ENCODE measurements at places on chromosomes 16 and 17.

DNA sequence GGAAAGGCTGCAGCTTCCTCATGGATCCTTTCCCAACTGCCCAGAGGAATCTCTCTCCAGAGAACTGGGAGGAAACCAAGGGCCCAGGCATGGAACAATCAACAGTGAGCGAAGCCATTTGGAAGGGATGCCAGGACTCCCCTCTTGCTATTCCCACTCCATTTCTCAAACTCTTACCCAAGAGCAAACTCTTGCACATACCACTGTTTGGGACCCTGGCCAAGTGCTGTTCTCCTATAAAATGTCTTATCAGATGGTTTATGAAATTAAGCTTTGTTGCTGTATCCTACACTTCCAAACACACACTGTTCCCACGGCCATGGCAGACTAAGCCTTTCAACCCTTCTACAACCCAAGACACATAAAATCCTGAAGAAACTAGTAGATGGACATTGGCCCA is 48.3 kb upstream of the AXIN2 start:
- DNase-seq, result no peak

DNA sequence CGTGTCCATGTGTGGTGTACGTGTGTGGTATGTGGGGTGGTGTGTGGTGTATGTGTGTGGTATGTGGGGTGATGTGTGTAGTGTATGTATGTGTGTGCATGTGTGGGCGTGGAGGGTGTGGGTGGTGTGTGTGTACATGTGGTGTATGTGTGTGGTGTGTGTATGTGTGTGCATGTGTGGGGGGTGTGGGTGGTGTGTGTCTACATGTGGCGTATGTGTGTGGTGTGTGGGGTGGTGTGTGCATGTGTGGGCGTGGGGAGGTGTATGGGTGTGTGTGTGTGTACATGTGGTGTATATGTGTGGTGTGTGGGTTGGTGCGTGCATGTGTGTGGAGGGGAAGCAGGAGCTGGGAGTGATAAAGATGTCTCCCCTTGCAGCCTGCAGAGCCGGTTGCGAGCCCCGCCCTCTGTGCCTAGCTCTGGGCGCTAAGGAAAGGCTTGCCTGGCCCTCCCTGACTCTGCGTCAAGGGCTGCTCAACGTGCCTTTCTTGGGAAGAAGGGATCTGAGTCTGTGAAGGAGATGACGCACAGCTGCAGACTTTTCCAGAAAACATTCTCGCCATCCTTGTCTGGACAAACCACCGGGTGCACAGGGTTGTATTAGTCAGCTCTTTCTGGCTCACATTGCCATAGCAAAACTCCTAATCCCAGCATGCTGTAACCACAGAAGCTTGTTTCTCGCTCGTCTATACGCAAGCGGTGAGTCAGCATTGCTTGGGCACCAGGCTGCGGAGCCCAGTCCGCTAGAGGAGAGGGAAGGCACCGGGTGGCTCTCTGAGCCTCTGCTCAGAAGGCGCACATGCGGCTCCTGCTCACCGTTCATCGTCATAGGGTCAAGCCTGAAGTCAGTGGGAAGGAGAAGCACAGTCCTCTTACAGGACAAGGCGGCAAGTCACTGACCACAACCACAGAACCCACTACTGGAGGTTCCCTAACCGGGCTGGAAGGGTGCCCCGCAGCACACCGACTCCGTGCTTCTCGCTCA is 2.0 kb upstream of the CD300H start:
- peak; percentile 60 for DNase-seq

GRCh38 chr16:27437946-27438345 is 36.0 kb downstream of the IL21R start:
- no peak for DNase-seq

DNA sequence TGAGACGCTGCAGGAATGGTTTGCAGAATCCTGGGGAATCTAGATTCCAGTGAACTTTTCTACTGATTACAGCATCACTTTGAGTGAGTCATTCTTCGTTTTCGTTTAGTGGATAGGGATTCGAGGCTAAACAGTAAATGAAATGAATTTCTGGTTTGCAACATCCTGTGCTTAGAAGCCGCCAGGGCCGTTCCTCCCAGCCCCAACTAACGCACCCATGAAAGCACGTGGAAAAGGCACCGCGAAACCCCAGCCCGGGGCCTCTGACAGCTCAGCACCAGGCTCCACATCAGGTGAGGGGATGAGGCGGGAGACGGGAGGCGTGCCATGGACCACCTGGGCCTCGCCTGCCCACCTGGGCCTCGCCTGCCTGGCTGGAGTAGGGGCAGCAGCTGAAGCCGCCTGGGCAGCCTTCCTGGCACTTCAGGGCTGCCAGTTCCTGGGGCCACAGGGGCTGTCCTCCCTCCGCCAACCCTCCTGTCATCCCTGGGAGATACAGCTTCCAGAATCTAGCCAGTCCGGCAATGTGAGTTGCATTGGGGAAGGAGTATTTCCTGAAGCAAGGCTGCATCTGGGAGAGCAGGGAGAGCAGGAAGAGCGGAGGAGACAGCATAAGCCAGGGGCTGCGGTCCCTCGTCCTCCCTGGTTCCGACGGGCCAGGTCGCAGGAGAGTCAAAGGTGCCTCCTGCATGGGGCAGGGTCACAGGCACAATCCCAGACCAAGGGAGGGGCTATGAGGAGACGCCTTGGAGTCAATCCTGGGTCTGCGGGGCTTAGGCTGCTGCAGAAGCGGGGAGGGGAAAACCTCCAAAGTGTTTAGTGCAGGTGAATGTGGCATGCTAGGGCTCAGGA is 78.4 kb downstream of the RPH3AL start:
- DNase-seq, result peak; percentile 23

DNA sequence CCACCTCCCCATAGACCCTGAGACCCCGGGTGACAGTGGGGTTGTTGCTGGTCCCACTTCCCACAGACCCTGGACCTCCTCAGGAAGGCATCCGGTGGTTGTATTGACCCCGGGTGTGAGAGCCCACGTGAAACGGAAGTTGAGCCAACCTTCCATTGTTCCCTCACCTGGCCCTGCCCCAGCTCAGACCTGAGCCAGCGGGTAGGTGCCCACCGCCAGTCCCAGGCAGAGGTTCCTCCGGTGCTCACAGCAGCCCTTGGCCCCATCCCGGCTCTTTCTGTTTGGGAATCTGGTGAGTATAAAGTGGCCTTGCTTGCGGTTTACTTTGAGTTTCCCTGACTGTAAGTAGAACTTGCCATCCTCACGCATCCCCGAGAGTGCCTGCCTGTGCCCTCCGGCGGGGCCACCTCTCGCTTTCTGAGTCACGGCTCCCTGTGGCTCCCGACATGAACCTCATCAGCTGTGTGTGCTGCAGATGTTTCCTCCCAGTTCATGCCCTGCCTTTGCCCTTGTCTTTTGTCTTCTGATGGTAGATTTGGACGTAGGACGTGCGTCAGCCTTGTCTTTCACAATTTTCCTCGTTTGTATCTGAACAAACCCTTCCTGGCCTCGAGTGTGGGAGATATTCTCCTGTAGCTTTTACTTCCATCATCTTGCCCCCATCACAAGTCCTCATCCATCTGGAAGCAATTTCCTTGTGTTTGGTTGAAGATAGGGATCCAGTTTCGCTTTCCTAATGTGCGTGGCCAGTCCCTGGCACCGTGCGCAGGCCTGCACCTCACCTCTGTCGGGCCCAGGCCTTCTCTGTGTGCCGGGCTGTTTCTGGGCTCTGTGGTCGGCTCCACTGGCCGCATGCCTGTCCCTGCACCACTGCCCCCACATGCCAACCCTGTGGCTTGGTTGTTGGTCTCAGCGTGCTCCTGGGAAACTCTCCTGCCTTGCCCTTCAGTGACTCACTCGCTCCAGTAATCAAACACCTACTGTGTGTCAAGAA is 76.0 kb downstream of the METRNL start:
- no peak for DNase-seq

GRCh38 chr16:25084797-25085196 is 26.7 kb upstream of the LCMT1 start:
- no peak for DNase-seq

DNA sequence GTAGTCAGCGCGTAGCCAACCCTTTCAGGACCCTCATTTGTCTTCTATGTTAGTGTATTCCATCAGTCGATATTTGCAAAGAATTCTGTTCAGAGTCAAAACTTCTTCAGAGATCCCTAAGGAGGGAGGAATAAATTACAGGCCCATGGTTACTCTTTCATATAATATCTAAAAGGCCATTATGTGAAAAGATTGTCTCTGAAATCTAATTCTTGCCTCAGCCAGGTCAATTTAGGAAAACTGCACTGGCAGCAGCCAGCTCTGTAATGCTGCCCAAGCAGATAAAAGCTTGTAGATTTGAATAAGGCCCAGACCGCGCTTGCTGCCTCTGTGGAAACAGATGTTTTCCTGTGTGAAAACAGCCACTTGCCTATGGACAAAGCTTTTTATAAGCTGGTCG is 379.8 kb downstream of the CNTNAP4 start:
- no peak for DNase-seq

- DNase-seq, result no peak
Measured at GRCh38 chr17:18950944-18951905, 740 bp upstream of the SLC5A10 start.

GRCh38 chr16:3028716-3029319 is 5.0 kb downstream of the THOC6 start:
- DNase-seq, result no peak

- no peak for DNase-seq
Measured at GRCh38 chr16:85785927-85786326, 13.4 kb downstream of the EMC8 start.

DNA sequence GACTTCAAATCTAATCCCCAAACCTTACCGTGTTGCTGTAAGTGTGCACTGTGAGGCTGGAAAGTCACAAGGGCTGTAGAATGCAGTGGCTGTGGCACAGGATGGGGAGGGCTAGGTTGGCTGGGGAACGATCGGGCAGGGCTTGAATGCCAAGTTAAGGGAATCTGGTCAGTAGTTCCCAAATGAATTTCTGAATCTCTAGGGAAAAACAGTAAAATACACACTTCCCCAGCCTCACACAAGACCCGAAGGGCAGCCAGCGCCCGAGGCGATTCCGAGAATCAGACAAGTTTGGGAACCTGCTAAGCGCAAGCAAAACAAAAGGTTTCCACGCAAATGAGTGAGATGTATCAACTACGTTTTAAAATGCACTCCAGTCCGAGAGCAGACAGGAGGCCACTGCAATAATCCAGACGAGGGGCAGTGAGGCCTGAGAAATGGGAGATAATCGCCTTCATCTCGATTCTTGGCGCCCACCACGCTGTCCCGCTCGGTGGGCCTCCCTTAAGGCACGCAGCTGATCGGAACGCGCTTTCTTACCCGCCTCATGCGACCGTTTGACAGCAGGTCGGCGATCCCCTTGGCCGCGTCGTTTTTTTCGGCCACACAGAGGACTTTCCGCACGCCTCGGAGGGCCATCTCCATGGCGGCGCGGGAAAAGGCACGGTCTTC is 599 bp downstream of the TOP3A start:
- DNase-seq, result no peak

DNA sequence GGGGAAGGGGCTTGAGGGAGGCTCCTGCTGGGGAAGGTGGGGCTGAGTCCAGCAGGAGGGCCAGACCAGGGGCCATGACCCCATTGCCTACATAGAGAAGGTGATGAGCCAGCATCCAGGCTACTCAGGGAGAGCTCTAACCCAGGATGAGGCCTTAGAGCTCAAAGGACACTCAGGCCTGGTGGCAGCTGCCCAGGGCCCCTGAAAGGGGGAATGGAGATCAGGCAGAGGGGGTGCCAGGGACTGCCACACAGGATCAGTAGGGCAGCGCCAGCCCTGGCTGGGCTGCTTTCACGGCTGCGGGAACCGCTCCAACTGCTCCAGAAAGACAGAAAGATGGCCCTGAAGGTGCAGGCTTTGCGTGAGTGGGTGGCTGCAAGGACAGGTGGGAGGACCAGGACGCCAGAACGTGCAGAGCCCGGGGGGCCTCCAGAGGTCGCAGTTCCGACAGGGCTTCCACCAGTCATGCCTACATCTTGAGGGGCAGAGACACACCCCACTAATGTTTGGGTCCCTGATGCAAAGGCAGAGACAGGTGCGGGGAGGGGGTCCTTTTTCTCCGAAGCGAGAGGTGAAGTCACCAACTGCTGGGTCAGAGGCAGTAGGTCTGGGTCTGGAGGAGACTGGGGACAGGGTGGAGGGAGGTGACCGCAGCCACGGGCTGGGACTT is 882 bp upstream of the ATP6V0C start:
- no peak for DNase-seq

DNA sequence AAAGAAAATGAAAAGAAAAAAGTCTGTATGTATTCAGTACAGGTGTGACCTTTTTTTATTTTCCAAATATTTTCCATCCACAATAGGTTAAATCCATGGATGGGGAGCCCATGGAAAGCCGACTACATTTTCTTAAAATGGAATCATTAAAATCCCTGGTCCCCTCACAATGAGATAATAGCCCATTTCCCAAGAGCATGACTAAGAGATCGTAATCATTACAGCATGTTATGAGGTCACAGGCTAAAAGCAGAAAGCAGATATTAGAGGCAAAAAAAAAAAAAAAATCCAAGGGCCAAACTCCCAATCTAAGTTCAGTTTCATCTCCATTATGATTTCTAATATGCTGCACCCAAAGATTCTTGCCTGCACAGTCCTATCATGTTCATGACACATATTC is 44.7 kb downstream of the CYTH1 start:
- no peak for DNase-seq

- DNase-seq, result no peak
Measured at GRCh38 chr16:70803319-70803718, 2.4 kb upstream of the VAC14 start.

DNA sequence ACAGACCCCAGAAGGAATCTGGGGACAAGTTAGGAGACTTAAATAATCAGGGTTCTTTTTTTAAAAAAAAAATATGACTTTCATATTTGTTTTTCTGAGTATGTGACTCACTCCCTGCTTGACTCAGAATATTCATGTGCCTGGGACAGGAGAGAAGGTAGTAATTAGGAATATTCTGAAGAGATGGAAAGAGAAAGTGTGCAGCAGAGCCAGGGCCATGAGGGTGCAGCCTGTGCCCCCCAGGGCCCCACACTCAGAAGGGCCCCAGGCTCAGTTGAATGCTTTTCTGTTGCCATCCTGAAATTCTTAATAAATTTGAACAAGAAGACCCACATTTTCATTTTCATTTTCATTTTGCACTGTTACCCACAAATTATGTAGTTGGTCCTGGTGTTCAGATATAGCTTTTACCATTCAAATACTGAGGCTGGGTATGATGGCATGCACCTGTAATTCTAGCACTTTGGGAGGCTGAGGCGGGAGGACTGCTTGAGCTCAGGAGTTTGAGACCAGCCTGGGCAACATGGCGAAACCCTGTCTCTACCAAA is 11.5 kb upstream of the LONP2 start:
- DNase-seq, result no peak

- DNase-seq, result no peak
Measured at GRCh38 chr17:44854192-44854591, 6.5 kb downstream of the HIGD1B start.

DNA sequence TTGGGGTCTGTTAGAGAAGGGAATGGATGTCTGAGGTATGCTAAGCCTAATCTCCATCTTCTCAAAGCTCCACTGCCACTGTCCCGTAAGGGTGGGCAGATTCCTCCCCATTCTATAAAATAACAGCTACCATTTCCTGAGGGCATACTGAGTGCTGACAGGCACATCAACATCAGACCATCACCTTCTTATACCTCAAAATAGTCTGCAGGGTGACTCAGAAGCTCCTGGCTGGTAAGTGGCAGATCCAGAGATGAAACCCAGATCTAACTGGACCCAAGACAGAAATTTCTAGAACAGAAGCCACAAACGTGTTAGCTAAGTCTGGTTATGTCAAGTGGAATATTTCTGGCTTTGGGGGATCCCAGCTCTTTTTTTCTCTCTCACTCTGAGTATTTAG is 548.0 kb downstream of the WWOX start:
- DNase-seq, result no peak

- DNase-seq, result no peak
Measured at GRCh38 chr16:79253100-79253631, 347.4 kb downstream of the MAF start.

GRCh38 chr16:528111-529011 is 849 bp downstream of the CAPN15 start:
- peak; percentile 75 for DNase-seq

Measured in activated naive CD4-positive, alpha-beta T cell treated with anti-CD3 and anti-CD28 coated beads, Interleukin-2, amount 50 U/mL, for 72 hours (primary cell).